GOT3 (cell line): ENCODE measurements at places on chromosomes 2 and 18.

- no peak for DNase-seq
Measured at GRCh38 chr2:83234246-83234645, 1224.8 kb downstream of the SUCLG1 start.

GRCh38 chr2:219386532-219387280 lies 1.0 kb downstream of the DNPEP start:
- DNase-seq, result no peak

GRCh38 chr18:60145776-60146175 lies 226.8 kb downstream of the MC4R start:
- no peak for DNase-seq

DNA sequence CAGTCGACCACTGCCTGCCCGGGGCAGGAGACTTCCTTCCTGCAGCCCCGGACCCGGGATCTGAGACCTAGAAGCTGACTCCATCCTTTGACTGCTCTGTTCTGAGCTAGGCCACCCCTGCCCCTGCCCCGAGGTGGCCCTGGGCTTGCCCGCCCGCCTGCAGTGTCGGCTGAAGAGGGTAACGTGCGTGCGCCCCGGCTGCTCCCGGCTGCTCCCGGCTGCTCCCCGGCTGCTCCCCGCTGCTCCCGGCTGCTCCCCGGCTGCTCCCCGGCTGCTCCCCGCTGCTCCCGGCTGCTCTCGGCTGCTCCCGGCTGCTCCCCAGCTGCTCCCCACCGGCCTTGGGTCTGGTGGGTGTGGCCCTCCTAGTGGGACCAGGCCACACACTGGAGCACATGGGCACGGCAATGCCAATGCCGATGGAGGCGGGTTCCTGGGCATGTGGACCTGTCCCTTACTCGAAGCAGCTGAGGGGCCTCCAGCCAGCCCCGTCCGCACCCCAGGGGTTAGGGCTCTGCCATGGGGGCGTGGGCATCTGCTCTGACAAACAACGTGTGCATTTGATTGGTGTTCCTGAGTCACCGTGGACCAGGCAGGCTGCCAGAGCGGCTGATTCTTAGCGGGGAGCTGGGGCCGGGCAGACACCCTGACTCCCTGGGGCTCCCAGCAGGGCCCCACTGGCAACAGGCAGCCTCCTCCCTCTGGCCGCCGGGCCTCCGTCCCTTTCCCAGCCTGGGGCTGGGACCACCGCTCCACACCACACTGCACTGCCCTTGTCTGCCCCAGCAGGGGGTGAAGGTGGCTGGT lies 2.0 kb upstream of the GAL3ST2 start:
- peak; percentile 65 for DNase-seq

DNA sequence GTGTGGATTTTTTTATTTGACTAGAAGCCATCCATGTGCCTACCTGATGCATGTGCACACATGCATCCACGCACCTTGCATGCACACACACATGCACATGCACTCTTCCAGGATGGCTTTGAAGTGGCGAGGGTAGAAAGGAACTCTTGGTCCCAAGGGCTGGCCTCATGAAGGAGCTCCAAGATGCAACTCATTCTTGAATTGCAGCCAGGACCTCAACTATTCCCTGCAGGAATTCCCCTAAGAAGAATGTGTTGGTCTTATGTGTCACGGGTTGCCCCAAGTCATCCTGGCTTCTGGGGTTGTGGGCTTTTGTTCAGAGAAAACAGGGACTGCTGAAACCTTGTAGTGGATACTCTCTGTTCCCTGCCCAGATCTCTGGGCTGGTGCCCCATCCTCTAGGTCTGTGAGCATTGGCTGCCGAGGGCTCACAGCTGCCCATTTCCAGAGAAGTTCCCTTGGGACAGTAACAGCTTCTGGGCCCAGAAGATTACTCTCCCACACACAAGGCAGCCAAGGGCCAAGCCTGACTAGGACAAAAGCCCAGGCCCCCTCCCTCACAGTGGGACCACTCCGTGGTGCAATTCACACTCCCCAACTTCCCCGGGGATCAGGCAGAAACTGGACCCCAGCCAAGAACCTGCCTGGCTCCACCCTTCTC lies 137.6 kb downstream of the COPS8 start:
- peak; percentile 31 for DNase-seq

GRCh38 chr2:179354739-179355537 lies 90.3 kb upstream of the SESTD1 start:
- no peak for DNase-seq

GRCh38 chr2:20229322-20230113 lies 4.6 kb upstream of the SDC1 start:
- no peak for DNase-seq

DNA sequence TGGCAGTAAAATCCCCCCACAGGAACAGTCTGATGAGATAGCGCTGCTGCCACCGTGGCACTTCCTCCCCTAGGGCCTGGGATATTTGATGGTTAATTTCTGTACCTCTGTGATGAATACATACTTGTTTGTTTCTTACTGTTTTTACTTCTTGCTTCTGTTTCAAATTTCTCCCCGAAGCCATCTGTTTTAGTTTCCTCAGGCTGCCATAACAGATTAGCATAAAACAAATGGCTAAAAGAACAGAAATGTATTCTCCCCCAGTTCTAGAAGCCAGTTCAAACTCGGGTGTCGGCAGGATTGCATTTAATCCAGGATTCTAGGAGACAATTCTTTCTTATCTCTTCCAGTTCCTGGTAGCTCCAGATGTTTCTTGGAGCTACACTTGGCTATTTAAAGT lies 435.9 kb downstream of the DSEL start:
- no peak for DNase-seq

DNA sequence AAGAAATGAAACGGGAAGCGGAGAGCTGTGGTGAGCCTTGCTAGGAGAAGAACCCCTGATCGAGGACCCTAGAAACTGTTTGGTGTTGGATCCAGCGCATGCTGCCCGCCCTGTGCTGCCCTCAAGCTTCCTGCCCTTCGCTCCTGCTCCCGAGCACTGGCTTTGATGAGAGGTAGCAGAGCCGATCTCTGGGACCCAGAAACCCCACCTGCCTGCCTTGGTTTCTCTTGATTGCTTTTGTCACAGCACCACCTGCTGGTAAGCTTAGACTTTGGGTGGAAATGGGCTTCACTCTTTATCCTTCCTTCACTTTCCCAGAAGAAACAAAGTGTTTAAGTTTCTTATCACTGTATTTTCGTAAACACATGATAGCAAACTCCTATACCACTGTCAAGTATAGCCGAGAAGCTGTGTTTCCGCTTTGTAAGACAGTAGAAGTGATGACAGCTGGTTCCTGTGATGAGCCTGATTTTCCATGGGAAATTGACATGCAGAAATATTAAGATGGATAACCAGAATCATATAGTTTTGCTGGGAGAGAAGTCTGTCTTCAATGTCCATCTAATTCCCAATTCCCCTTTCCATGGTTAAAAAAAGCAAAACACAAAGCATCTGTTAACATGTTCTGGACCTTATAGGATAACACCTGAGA lies 267.4 kb downstream of the PHLPP1 start:
- no peak for DNase-seq

GRCh38 chr2:197107291-197108269 lies 181.1 kb upstream of the PGAP1 start:
- no peak for DNase-seq

DNA sequence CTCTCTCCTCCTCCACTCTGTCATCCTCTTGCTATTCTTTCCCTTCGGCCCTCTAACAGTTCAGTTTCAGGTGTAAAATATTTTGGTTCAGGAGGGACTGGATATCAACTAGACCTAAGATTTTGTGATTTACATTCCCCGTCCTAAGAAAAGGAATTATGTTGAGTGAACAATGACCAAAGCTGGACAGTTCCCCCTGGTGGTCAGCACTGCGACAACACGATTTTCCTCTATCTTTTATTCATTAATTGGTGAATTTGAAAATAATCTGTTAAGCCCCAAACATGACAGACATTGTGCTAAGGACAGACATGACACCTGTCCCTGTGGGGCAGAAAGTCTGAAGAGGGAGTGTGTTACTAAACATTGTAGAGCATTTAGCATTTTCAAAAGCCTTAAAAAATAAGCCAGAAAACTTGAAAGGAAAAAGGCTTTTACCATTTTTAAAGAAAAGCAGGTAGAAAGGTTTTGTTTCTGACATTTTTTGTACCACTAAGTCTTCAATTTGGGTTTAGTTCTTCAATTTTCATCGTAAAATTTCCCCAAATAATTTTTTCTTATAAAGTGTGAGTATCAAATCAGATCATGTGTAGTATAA lies 28.4 kb upstream of the GTF2A1L start:
- DNase-seq, result no peak

- DNase-seq, result no peak
Measured at GRCh38 chr2:145812165-145812554, 1292.2 kb upstream of the ZEB2 start.

DNA sequence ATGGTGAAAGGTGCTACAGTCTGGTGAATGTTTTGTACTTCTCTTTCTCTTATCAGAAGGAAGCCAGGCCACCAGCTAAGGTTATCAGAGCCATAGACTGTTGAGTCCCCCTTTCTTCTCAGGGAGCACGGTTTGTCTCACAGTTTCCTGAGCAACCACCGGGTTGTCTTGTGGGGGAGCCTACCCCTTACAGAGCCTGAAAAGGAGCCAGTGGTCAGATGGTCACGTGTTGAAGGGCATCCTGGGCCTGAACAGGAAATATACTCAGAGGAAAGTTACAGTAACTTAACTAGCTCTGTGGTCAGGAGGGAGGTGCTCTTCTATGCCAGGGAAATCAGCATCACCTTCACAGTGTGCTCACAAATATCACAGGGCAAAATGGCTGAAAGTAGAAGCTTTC lies 11.6 kb downstream of the CD28 start:
- DNase-seq, result no peak

GRCh38 chr18:62812242-62812641 lies 96.9 kb downstream of the PHLPP1 start:
- no peak for DNase-seq

- no peak for DNase-seq
Measured at GRCh38 chr2:165623783-165624469, 154.4 kb downstream of the CSRNP3 start.

GRCh38 chr18:13710414-13710831 lies 15.9 kb downstream of the FAM210A start:
- no peak for DNase-seq

DNA sequence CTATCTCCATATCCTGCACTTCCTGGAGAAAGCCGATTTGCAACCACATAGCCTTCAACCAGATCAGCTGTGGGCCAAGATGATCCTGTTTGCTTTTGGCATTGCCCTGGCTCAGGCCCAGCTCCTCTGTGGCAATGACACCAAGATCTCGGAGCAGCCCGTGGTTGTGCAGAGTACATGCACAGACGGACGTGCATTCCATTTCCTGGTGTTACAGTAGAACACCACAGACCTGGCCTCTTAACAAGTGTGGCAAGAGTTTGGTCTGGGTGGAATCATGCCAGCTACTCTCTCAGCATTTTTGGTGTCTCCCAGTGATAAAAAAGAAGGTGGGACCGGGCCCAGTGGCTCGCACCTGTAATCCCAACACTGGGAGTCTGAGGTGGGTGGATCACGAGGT lies 20.0 kb downstream of the MALT1 start:
- no peak for DNase-seq

- DNase-seq, result no peak
Measured at GRCh38 chr2:182447863-182448262, 21.0 kb upstream of the PDE1A start.

- DNase-seq, result no peak
Measured at GRCh38 chr18:77015771-77016710, 116.5 kb downstream of the MBP start.

DNA sequence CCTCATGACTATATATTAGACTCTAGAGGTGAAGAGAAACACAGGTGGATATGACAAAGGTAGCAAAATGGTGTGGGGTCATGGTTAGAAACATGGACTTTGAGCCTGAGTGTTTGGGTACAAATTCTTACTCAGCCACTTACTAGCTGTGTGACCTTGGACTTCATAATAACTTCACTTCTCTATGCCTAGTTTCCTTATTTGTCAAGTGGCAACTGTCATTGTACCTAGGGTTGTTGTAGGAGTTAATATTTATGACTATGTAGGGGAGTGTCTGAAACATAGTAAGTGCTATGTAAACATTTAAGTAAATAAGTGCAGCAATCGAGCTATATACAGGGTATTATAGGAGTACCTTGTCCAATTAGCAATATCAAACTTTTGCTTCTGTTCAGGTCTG lies 49.7 kb upstream of the RAPH1 start:
- DNase-seq, result no peak

- DNase-seq, result no peak
Measured at GRCh38 chr2:171087547-171087946, 73.1 kb downstream of the TLK1 start.

- no peak for DNase-seq
Measured at GRCh38 chr18:52353589-52353988, 13.6 kb downstream of the DCC start.

- DNase-seq, result no peak
Measured at GRCh38 chr2:47784352-47784851, 1.5 kb downstream of the MSH6 start.

DNA sequence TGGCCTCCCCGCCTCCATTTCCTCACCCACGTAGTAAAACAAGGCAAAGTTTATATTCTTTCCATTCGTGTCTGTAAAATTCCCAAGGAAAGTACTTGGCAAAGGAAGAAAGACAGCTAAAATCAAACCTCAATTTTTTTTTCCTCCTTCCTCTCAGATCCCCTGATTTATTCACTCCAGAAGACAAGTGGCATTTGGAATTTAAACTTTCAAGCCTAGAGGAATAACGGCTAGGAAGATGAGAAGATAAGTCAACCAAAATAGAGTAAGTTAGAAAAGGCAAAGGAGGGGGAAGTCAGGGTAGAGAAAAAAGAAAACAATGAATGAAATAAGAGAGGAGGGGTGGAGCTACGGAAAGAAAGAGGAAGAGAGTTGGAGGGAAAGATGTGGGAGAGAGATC lies 198.9 kb upstream of the PIK3C3 start:
- no peak for DNase-seq

GRCh38 chr18:48866028-48866733 lies 84.6 kb downstream of the SMAD7 start:
- DNase-seq, result no peak

DNA sequence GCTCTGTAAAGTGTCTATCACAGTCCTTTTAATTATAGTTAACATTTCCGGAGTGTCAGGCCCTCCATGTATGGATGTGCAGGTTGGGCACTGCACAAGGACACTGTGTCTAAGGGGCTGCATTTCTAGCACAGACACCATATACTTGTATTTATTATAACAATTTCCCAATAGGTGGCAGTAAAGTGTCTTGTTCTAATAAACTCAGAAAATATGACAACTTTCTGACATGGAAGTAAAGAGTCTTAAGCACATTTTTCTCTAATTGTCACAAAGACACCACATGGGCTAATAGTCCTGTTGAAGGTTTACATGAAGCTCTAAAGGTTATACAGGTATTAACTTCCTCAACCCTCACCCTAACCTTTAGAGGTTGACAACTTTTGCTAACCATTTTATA lies 156.6 kb downstream of the DYSF start:
- no peak for DNase-seq

DNA sequence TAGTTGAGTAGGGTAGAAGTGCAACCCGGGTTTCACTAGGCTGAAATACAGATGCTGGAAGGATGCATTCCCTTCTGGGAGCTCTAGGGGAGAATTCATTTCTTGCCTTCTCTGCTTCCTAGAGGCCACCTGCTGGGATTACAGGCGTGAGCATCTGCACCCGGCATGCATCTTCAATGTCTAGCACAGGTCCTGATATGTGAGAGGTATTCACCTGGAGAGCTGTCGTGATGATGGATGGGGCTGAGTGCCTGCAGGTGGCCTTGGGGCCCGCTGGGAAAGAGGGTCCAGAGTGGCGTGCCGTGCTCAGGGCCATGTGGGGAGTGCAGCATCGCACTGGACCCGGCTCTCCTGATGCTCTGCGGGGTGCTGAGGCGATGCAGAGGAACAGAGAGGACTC lies 6.6 kb upstream of the NTSR2 start:
- DNase-seq, result no peak
